ENCODE measurements at places on chromosomes 12 and 14.

DNA sequence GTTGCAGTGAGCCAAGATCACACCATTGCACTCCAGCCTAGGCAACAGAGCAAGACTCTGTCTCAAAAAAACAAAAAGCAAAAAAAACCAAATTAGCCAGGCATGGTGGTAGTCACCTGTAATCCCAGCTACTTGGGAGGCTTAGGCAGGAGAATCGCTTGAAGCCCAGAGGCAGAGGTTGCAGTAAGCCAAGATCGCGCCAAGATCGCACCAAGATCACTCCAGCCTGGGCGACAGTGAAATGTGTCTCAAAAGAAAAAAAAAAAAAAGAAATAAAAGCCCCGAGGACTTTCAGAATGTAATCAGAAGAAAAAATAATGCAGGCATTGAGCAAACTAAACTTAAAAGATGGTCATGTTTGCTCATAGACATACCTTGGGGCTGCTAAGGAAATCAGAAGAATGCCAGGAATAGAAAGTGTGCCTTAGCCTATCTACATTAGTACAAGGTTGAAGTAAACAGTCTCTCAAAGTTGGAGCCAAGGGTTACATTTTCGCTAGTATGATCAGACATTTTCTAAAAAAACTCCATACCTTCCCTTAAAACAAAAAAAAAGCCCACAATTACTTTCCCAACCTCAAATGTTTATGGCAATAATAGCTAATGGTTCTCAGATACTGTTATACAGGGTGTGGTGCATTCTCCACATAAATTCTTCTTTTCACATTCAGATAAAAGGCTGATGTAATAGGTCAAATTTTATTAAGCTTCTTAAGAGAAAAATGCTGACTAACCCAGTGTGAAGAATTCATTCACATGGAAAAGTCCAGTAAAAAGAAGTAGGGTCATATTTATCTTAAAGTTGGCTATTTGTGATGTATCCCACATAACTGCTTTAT, 15.8 kb downstream of the DTD2 start:
- no peak for DNase-seq
- H3K4me1 ChIP-seq, result no peaks in the 10 kb centered on the region
- H3K27me3 ChIP-seq, result no peaks in the 10 kb centered on the region
- H3K36me3 ChIP-seq, result no peaks in the 10 kb centered on the region
- no peak overlapping the region for H3K4me3 ChIP-seq

- H3K27ac ChIP-seq, result no peak overlapping the region
- peaks cover 76% of the 10 kb centered on the region for H3K36me3 ChIP-seq
- no peaks in the 10 kb centered on the region for H3K27me3 ChIP-seq
- H3K4me3 ChIP-seq, result no peak overlapping the region
- no peak for DNase-seq
Observed at GRCh38 chr12:106315523-106315922, 13.0 kb downstream of the TCP11L2 start.

- peak overlapping the region; percentile 42 for H3K27ac ChIP-seq
- no peak overlapping the region for H3K4me3 ChIP-seq
- peaks cover 11% of the 10 kb centered on the region for H3K36me3 ChIP-seq
- peaks cover 23% of the 10 kb centered on the region for H3K4me1 ChIP-seq
- no peak for DNase-seq
Observed at GRCh38 chr14:59293935-59294661, 105.6 kb downstream of the DAAM1 start.

DNA sequence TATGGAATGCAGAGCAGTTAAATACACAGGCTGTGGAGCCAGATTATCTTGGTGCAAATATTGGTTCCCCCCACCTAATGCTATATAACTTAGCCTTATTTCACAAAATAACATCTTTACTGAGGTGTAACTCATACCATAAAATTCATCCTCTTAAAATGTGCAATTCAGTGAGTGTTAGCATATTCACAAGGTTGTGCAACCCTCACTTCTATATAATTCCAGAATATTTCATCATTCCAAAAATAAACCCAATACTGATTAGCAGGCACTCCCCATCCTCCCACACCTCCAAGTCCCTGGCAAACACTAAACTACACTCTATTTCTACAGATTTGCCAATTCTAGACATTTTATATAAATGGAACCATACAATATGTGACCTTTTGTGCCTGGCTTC, 116.3 kb upstream of the CNTN1 start:
- no peak overlapping the region for H3K27ac ChIP-seq
- H3K36me3 ChIP-seq, result no peaks in the 10 kb centered on the region
- no peak for DNase-seq
- H3K4me3 ChIP-seq, result no peak overlapping the region
- no peaks in the 10 kb centered on the region for H3K27me3 ChIP-seq

DNA sequence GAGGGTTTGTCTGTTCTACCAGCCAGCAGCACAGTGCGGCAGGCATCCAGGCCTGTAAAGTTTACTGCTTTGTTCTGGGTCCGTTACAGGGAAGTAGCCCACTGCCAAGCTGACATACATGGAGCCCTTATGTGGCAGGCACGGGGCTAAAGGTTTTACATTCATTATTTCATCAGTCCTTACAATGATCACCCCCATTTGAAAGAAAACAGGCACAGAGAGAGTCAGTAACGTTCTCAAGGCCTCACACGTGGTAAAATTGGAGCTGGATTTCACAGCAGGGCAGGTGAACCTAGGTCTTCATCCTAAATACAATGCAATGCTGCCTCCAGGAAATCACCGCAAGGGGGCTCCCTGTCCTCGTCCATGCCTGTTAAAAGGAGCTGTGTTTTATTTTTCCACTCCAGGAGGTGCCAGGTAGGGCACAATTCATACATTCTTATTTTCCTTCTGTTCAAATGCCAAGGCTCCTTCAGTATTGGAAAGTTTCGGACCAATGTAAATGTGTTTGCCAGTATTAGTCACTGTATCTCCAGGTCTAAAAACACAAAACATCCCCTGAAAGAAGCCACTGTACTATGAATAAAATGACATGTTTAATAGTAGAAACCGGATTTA, 172.2 kb upstream of the GZMB start:
- H3K36me3 ChIP-seq, result no peaks in the 10 kb centered on the region
- H3K27me3 ChIP-seq, result no peaks in the 10 kb centered on the region
- H3K4me3 ChIP-seq, result no peak overlapping the region
- peak; percentile 72 for DNase-seq
- no peaks in the 10 kb centered on the region for H3K4me1 ChIP-seq

DNA sequence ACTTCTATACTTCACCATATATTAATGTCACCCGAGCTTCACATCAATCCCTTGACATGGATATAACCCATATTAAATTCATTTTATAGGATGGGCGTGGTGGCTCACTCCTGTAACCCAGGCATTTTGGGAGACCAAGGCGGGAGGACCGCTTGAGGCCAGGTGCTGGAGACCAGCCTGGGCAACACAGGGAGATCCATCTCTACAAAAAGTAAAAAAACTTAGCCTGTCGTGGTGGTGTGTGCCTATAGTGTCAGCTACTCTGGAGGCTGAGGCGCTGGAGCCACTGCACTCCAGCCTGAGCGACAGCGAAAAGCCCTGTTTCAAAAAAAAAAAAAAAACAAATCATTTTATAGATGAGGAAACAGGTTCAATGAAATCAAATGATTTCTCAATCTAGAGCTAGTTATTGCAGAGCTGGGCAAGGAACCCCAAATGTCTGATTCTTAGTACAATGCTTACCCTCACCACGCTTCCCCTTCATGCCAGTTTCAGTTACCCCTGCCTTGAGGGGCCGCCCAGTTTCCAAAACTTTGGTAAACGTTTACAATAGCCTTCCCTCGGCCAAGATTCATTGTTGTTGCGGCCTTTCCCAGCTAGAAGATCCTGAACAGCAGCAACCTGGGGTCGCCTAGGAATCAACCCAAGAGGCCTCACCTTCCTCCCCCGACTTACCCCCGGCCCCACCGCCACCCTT, 751 bp downstream of the PSMB5 start:
- H3K4me3 ChIP-seq, result peak overlapping the region; percentile 69
- peaks cover 8% of the 10 kb centered on the region for H3K4me1 ChIP-seq
- H3K27ac ChIP-seq, result peak overlapping the region; percentile 96
- H3K27me3 ChIP-seq, result no peaks in the 10 kb centered on the region

GRCh38 chr12:75571204-75571603, 59.8 kb upstream of the KRR1 start:
- H3K4me1 ChIP-seq, result no peaks in the 10 kb centered on the region
- no peaks in the 10 kb centered on the region for H3K36me3 ChIP-seq
- DNase-seq, result no peak
- H3K4me3 ChIP-seq, result no peak overlapping the region
- no peak overlapping the region for H3K27ac ChIP-seq
- H3K27me3 ChIP-seq, result no peaks in the 10 kb centered on the region

GRCh38 chr14:76007852-76008251, 22.3 kb downstream of the IFT43 start:
- H3K27ac ChIP-seq, result no peak overlapping the region
- no peaks in the 10 kb centered on the region for H3K27me3 ChIP-seq
- H3K36me3 ChIP-seq, result peaks cover 27% of the 10 kb centered on the region
- no peak for DNase-seq
- H3K4me1 ChIP-seq, result no peaks in the 10 kb centered on the region
- no peak overlapping the region for H3K4me3 ChIP-seq

- no peaks in the 10 kb centered on the region for H3K4me1 ChIP-seq
- no peak overlapping the region for H3K4me3 ChIP-seq
- H3K36me3 ChIP-seq, result no peaks in the 10 kb centered on the region
- no peak for DNase-seq
- no peaks in the 10 kb centered on the region for H3K27me3 ChIP-seq
Observed at GRCh38 chr12:93563807-93564538, 8.5 kb upstream of the SOCS2 start.

GRCh38 chr12:61232040-61232439, 1028.2 kb upstream of the USP15 start:
- H3K36me3 ChIP-seq, result no peaks in the 10 kb centered on the region
- no peaks in the 10 kb centered on the region for H3K4me1 ChIP-seq
- no peaks in the 10 kb centered on the region for H3K27me3 ChIP-seq
- H3K4me3 ChIP-seq, result no peak overlapping the region
